ENCODE measurements at places on chromosomes 3 and 15.

DNA sequence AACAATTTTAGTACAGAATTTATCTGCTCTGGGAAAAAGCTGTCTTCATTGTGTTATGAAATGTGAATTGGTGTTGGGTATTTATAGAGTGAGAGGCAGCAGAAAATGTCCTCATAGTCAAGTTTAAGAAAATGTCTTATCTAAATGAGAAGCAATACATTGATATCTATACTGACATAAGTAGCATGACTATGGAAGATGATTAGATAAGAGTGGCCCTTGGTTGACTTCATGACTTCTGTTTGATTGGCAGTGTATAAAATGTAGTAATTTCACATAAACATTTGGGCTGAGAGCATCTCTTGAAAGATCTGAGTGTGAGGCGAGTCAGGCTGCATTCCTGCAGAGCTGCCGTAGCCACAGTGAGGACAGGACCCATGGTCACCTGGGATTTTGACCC is 19.4 kb downstream of the MCTP2 start:
- no peak for DNase-seq

GRCh38 chr15:74730619-74731316 is 5.4 kb upstream of the CYP1A1 start:
- no peak for DNase-seq

GRCh38 chr3:11346416-11346815 is 74.2 kb downstream of the ATG7 start:
- DNase-seq: no peak

- no peak for DNase-seq
Observed at GRCh38 chr3:108271626-108272025, 24.7 kb upstream of the HHLA2 start.

DNA sequence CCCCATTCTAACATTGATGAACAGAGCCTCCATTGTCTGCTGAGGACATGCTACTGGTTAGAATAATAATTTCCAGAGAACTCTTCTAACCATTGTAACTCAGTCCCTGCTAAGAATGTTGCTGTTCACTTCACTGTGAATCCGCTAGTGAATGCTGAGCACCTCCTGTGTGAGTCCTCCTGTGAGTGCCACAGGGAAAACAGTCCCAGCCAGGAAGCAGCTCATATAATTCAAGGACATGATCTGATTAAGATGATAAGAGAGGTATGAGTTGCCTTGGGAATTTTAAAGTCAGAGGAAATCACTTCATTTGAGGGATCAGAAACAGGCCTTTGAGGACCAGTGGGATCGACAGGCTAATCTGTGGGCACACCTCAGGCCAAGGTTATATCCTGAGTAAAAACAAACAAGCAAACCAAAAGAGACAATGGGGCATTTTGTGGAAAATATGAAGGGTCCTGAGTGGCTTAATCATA is 33.9 kb upstream of the GPR160 start:
- no peak for DNase-seq

DNA sequence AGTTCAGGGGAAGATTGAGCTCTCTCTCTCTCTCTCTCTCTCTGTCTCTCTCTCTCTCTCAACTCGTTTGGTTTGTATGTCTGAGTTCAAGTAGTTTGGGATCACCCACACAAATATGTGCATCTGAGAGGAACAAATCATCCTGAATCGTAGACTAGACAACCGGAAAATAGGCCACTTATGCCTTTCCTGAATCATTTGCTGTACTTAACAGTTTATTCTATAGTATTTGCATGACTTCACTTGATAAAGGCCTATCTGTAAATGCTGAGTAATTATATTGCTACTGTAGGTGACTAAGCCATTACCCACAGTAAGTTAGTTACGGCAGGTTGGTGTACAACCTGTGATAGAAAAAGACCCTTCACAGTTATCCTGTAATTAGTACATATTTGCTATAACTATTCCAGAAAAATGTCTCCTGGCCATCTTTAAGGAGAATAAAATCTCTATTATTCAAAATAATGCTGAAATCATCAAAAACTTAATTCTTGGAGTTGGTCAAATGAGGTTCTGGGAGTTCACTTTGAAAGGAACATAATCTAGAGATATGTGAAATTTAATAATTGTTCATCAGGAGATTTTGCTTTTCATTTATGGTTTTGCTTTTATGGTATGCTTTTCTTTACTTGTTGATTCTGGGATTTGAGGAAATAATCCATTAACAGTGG is 31.1 kb downstream of the OXSM start:
- DNase-seq: no peak

DNA sequence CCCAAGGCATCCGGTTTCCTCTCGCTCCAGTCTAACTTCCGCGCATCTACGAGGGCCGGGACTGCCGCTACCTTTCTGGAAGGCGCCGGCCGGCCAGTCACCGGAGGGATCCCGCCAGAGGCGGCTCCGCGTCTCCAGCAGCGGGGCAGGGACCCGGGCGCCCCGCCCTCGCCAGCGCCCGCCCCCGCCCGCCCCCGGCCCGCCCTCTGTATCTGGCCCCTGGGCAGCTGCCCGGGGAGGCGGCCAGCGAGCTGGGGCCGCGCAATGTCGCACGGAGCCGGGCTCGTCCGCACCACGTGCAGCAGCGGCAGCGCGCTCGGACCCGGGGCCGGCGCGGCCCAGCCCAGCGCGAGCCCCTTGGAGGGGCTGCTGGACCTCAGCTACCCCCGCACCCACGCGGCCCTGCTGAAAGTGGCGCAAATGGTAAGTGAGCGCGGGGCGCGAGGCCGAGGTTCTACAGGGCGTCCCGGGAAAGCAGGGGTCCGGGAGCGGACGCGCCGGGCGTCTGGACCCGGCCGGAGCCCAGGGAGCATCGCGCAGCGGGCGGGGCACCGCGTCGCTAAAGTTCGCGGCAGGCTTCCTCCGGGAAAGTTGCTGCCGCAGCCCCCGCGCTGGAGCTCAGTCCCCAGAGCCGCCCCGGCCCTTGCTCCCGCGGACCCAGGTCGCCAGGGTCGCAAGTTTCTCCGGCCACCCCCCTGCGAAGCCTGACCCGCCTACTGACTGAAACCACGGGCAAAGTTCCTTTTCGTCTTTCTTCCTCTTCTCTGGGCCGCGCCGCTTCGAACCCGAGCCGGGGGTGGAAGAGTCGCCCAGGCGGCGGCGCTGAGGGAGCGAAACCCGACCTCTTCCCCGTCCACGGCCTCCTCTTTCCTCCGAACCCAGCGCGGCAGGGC is at the start of gene CMTM7:
CMTM7 (plus strand) TSS at position 211 of the 893 bp plus-strand sequence; CDS start at position 265, 54 bp downstream.
- DNase-seq: no peak

- DNase-seq: no peak
Observed at GRCh38 chr3:111073218-111073617, 1.6 kb downstream of the NECTIN3 start.

DNA sequence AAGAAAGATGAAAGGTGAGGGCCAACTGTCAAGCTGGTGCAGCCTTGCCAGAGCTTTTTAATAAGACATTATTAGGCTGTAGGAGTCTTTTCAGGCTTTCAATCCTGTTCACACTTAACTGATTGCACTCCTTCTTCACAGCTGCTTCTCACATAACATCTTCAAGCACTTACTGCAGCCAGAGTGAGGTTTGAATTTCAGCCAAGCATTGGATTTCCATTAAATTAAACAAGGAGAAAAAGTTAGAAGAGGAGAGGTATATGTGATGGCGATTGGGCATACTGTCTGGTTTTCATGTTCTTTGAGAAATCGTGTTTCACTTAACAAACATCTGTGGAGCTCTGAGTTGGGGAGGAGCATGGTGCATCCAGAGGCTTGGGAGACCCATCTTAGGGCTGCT is 392.8 kb upstream of the LRRC3B start:
- no peak for DNase-seq

DNA sequence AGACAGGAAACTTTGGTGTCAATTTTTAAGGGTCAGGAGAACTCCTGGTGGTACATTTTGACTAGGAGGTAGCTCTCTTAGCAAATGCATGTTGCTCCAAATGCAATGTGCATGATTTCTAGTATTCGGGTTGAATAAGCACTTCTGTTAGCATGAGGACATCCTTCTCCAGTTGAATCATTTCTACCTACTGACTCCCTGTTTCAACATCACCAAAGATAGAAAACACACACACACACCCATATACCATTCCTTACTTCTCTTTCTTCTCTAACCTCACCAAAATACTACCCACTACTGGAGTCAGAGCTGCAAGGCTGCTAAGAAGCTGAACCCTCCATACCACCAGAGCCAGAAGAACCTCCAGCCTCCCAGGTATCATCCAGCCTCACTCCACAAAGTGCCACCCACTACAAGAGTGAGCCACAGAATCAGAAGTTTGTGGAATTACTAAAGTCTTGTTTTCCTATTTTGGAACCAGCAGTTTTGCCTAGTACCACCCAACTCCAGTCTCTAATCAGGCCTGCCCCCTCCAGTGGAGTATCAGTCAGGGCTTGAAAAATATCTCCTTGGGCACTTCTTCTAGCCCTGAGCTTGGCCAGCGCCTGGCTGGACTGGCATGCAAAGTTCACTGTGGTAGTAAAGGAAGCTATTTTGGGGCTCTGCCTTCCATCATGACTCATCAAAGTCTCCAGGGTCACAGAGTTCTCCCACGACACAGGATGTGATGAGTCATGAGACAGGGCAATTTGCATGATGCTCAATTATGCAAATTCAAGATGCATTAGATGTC is 110.3 kb downstream of the CYP19A1 start:
- DNase-seq: no peak

- DNase-seq: no peak
Observed at GRCh38 chr3:180762866-180763265, 83.6 kb upstream of the CCDC39 start.

GRCh38 chr15:77642793-77643430 is 10.2 kb upstream of the LINGO1 start:
- DNase-seq: no peak

GRCh38 chr15:67064607-67065530 is 533 bp upstream of the SMAD3 start:
- DNase-seq: no peak

DNA sequence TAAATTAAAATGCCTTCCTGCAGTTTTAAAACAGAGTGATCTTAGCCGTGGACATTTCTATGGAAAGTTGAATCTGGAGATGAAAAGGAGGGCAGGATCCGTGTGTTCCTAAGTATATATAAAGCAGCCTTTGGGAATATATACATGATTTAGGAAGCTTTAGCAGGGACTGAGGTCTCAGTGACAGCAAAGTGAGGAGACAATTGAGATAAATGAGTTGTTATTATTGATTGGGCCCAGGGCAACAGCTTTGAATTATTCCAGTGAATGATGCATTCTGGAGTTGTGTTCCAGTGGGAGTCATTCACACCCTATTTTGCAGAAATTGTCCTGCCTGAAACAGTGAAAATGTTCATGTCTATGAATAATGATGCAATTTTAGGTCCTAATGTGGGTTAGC is 281.4 kb downstream of the BCHE start:
- DNase-seq: no peak

- no peak for DNase-seq
Observed at GRCh38 chr3:111311709-111312235, 230.2 kb upstream of the CD96 start.

DNA sequence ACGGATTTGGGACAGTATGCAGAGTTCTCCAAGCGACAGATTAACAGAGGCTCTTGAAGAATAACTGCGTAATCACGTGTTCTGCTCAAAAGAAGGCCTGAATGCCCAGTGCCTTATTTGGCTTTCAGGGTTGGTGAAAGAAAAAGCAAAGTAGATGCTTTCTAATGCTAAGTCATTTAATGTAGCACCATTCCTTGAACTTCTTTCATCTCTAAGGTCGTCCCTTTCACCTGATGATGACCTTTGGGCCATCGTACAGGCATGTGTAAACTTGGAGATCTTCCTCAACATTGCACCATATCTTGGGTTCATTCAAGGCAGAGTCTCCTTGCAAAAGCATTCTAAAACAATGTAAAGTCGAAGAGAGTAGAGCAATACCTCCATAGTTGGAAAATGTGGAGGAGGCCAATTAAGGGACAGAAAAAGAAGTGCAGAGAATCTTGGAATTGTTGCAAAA is 48.9 kb downstream of the TMEM44 start:
- DNase-seq: no peak

GRCh38 chr15:82554351-82554750 is 14.1 kb upstream of the RPS17 start:
- DNase-seq: no peak

DNA sequence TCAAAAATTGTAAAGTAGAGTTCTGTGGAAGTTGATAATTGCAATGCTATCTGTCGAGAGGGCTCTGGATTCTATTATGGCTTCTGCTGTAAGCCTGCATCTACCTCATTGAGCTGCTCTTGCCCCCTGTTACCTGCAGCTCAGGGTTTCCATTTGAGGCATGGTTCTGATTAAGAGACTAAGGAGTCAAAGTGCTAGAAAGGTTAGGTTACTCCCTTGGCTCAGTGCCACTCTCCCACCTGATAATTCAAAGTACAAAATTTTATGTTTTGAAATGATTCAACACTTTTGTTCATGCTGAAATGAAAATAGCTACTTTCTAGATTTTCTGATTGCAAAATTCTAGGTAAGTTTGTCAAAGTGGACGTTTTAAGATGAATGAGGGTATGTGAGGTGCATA is 220.5 kb upstream of the SATB1 start:
- no peak for DNase-seq

- no peak for DNase-seq
Observed at GRCh38 chr3:35422836-35423601, 216.3 kb upstream of the ARPP21 start.

GRCh38 chr15:25374143-25374542 is 64.7 kb downstream of the UBE3A start:
- no peak for DNase-seq

- no peak for DNase-seq
Observed at GRCh38 chr3:100737334-100737733, 28.0 kb downstream of the TFG start.

- no peak for DNase-seq
Observed at GRCh38 chr15:25176991-25177954, 222.5 kb downstream of the SNRPN start.

DNA sequence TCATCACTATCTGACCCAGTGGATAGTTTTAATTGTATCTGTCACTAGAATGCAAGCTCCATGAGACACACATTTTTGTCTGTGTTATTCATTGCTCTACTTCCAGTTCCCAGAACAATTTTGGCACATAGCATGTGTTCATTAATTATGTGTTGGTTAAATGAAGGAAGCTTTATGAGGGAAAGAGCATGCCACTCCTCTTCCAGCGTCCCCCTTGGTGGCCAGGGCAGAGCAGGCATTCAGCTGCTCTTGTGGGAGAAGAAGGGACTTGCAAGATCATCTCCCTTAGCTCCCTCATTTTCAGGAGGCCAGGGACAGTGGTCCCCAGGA is 489 bp upstream of the GALNT15 start:
- no peak for DNase-seq

- no peak for DNase-seq
Observed at GRCh38 chr3:184806567-184807271, 5.2 kb upstream of the VPS8 start.

DNA sequence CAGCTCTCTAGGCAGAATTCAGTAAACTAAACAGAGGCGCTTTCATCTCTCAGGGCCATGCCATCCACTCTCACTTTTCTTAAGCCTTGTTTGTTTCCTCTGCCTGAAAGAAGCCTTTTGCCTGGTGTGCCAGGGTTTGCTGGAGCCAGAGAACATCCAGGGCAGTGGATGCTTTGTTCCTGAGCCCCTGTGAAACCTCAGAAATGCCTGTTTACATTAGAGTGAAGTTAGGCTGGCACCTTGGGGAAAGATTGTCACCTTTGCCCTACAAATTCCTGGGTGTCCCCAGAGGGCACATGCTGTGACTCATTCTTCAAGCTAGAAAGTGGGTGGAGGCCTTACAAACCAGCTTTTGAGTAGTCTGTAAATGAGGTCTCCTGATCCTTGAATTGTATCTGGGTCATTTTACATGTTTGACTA is 10.7 kb upstream of the TRAK1 start:
- no peak for DNase-seq

All from cerebellar nuclear complex (tissue), 1 donor.